Colonic mucosa (tissue), 4 donors: ENCODE measurements at places on chromosomes 6 and 20. TPM values are rescaled to one million over a fixed set of nuclear protein-coding genes. Genes with fewer than 3 reads are reported as not detected.

DNA sequence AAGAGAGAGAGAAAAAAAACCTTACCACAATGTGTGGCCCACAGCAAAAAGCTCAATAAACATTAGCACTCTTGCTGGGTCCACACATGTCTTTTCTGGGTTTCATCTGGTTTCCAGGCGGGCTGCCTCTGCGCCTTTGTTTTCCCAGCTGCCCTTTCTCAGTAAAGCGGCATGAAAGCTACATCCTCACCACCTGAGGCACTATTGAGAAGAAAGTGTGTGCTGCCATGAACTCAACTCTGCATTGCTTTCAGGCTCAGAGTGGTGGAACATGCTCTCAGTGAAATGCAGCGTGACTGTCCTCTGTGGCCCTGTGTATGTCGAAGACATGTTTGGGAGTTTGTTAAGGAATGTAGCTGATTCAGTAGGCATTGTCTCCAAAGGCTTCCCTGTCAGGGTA lies 102.3 kb downstream of the LYRM2 start:
- DNase-seq = no peak

DNA sequence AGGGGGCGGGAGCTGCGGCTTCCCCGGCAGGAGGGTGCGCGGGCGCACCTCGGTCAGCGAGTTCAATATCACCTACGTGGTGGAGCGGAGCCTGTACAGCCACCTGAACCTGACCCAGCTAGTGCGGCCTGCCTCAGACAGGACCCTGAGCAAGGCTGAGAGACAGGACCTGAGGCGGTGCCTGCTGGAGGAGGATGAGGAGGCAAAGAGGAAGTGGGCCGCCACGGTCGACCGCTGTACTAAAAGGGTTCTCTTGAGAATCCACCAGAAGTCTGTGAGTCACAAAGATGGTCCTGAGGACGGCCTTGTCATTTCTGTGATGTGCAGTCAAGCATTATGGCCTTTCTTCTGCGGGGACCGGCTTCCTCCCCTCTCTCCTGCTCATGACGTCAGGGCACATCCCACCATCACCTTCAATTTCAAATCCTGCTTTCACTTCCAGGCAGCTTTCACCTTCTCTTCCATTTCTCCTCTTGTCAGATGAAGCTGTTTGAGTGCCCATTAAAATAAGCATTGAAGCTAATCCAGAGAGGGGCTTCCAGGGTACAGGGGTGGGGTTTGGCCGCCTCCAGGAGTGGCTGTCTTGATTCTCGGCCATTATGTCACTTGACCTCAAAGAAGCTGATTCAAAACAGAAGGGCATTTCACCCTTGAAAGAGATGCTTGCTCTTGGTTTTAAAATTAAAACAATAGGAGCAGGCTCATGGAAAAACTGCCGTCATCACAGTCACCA lies 177.6 kb downstream of the SASH1 start:
- no peak for DNase-seq

DNA sequence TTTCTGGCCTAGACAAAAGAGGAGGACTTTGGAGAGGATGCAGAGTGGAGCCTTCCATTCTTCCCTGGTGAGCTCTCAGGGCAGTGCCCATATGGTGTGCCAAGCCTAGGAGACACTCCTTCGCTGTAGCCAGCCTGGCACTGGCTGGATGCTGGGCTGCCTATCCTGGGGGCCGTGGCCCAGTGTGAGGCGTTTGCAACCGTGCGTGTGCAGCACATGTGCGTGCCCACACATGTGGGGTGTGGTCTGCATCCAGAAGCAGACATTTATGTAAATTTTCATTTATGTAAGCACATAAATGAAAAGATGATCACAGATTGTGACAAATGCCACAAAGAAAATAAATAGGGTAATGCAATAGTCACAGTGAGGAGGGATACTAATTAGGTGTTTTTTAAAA lies 35.8 kb upstream of the ZNF831 start:
- DNase-seq = no peak

DNA sequence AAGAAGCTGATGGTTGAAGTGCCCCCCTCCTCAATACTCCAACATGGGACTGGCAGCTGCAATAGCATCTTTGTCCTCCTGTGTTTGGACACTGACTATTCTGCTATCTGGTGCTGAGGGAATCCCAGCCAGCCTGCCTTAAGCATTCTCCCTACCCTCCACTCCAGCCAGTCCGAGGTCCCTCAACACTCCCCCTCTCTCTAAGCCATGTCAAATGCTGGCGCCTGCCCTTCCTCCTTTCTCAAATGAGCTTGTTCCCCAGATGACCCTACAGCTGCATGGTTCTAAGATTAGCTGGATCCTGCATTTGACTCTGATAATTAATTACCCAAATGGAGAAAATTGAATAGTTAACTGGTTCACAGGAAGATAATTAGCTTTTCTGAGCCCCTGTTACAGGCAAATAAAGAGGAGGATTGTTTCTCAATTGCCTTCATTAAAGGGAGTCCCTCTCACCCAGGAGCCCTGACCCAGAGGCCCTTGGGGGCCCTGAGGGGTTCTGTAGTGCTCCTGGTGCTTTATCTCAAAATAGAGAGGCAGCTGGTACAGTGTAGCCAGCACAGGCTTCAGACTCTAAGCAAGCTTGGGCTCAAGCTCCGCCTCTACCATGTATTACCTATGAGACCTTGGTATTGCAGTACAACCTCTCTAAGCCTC lies 37.9 kb upstream of the CHD6 start:
- no peak for DNase-seq

DNA sequence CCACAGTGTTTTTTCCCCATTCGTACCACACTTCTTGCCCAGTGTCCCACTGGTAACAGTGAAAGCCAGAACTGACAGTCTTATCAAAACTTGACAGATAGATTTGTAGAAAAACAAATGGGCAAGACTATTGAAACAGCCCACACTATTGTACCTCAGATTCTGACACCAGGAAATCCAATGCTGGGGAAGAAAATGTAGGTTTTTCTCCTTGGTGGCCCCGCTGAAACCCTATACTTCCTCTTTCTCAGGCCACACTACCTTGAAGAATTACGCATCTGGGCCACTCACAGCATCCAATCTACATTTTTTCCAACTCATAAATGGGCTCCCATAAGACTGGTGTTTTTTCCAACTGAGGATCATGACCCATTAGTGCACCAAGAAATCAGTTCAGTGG lies 90.9 kb upstream of the HDDC2 start:
- no peak for DNase-seq

CFAP206 gene
- total RNA-seq = 0.20 TPM

GRCh38 chr20:4488407-4489339 lies 233.0 kb upstream of the PRND start:
- DNase-seq = no peak

GPLD1 gene
- total RNA-seq = 0.84 TPM
